ENCODE measurements at places on chromosomes 6 and 20.

- no peak for DNase-seq
Observed at GRCh38 chr6:157912326-157912725, 69.3 kb upstream of the SYNJ2 start.

GRCh38 chr6:70686548-70687133, 19.0 kb downstream of the SMAP1 start:
- no peak for DNase-seq

- DNase-seq: no peak
Observed at GRCh38 chr20:54110041-54110440, 39.6 kb upstream of the BCAS1 start.

DNA sequence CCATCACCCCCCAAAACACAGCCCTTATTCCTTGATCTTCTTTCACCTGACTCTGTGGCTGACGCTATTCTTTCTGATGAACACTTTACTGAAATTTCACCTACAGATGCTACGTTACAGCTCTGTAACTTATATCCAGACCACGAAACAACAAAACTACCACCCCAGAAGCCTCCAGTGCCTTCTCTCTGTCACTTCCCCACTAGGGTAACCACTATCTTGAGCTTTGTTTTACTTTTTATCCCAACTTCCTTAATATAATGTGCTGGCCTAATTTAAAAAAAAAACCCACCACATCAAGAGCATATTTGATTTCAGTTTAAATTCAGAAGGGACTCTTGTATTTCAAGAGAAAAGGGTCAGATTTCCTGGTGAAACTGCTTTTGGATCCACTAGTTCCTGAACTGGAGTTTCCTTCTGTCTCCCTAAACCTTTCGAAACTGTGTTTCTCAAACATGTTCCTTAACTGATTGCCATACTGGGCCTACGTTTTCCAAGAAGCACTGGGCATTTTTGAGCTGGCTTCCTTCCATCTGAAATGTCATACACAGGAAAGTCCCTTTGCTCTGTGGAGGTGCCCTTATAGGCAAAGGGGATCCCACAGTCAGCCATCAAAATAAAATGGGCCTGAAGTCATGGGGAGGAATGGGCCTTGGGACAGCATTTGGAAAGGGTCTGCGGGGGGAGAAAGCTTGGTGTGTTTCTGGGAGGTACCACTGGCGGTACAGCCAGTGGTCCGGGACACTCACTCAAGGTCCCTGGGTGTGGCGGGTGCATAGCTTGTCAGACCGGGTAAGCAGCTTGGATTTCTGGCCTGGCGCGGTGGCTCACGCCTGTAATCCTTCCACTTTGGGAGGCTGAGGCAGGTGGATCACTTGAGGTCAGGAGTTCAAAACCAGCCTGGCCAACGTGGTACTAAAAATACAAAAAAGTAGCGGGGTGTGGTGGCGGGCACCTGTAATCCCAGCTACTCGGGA, 25.8 kb upstream of the RTF2 start:
- no peak for DNase-seq

DNA sequence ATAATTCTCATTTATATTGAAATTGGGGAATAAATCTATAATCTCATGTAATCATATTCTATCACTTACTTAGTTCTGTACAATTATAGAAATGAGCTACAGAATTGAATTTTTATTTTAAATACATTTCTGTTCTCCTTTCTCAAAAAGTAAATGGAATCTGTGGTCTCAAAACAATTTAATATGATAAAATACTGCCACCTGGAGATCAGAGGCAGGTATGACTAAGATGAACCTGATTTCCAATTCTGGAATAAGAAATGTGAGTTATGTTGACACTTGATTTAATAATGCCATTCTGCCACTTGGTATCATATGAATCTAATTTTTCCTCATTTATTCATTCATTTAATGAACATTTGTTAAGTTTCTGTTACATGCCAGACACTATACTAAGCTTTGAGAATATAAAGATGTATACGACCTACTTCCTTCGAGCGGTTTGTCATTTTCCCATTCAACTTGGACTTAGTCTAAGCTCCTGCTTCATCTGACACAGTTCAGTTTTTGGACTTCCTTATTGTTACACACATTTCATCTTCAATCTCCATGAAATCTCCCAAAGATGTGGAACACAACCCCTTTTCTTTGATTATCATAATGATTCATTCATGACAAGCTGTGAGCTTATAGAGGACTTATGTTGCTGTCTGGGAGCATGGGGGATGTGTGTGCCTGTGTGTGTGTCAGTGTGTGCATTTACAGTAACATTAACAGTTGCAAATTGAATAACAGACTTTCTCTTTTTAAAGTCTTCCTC, 7.5 kb upstream of the CCDC28A start:
- peak; percentile 21 for DNase-seq

- peak; percentile 24 for DNase-seq
Observed at GRCh38 chr6:166597711-166598440, 11.4 kb upstream of the RAMACL start.

DNA sequence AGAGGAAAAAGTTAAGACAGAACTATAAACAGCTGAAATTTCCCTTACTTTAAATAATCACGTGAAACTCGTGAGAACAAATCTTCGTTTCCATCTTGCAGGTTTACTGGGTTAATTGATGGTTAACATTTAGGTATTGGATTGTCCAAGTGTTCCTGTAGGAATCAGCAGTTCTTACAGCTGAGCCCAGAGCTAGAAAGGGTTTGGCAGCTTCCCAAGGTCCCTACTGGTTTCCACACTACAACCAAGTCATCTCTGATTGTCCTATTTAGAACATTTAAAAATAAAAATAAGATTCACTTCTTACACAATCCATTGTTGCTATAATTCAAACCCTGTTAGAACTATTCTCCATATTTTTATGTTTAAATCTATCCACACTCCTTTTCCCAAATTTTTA, 15.8 kb downstream of the MPC1 start:
- no peak for DNase-seq

DNA sequence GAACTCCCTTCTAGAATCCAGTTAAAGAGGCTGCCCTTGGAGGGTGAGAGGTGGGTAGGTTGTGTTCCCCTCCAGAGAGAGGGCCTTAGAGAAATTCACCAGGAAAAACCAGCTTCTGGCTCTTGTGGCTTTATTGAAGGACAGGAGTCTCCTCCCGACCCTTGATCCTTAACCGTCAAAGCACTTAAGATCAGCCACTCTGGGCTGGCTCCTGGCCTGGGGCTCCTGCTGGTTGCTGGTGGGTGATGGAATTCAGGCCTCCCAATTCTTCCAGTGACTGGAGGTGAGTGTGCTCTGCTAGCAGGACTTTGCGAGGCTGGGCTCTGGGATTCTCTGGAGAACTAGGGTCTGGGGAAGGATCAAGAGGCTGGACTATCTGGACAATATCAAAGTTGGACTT, 75.6 kb upstream of the LGSN start:
- no peak for DNase-seq

GRCh38 chr6:46135176-46135575, 5.4 kb downstream of the ENPP4 start:
- DNase-seq: no peak

DNA sequence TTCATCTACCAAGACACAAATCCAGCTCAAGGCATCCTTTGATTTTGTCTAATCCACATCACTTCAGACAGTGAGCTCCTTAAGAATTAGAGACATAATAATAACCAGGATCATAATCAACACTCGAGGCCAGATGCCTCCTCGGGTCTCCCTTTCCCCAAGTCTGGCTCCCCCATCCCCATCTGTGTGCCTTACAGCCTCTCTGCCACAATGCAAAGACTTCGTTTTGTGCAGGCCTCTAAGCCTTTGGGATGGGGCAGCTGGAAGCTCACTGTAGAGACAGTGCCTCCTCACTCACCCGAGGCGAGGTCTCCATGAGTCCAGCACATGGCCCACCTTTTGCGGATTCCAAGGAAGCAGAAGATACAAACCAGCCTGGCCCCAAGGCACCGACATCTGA, 30.3 kb downstream of the LRFN2 start:
- no peak for DNase-seq

DNA sequence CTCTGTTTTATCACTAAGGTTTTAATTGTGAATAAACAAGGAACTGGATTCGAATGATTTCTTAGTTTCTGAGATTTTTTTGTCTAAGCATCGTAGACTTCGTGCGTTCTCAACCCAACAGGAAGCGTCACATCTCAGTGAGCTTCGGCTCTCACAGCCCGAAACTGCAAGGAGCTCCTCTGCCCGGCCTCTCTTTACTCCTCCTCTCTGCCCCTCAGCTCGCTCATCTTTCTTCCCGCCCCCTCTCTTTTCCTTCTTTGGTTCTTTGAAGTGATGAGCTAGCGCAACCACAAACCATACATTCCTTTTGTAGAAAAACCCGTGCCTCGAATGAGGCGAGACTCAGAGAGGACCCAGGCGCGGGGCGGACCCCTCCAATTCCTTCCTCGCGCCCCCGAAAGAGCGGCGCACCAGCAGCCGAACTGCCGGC, 480 bp upstream of the NT5E start:
- DNase-seq: no peak

GRCh38 chr20:33594743-33595142, 67.4 kb upstream of the C20orf144 start:
- DNase-seq: no peak

GRCh38 chr6:33671744-33672072, 39.8 kb downstream of the UQCC2 start:
- no peak for DNase-seq

DNA sequence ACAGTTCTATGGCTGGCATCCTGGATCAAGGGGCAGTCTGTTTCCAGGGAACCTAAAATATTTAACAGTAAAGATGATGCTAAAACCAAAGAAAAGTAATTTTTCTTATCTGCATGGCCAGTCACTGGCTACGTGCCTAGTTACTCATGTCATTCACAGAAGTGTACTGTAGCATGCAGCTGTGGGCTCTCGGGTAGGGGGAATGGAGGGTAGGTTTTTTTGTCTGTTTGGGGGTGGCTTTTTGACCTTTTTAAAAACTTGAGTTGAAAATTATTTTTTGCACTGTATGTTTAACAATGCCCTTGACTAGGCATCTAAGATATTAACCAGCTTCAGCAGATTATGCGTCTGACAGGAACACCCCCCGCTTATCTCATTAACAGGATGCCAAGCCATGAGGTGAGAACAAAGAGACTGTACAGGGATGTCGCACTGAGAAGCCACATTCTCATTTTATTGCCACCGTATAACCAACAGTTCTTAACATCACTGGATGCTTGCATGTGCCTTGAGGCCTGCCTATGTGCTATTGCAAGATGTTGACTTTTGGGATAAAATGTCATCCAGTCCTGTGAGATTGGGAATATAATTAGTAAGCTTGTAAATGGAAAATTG, 30.3 kb upstream of the MAPK13 start:
- no peak for DNase-seq

- DNase-seq: no peak
Observed at GRCh38 chr20:58790454-58790853, 60.2 kb downstream of the GNAS-AS1 start.

- DNase-seq: no peak
Observed at GRCh38 chr6:136923116-136923953, 1.2 kb downstream of the SLC35D3 start.

GRCh38 chr6:115982453-115982852, 78.2 kb downstream of the FRK start:
- DNase-seq: no peak

DNA sequence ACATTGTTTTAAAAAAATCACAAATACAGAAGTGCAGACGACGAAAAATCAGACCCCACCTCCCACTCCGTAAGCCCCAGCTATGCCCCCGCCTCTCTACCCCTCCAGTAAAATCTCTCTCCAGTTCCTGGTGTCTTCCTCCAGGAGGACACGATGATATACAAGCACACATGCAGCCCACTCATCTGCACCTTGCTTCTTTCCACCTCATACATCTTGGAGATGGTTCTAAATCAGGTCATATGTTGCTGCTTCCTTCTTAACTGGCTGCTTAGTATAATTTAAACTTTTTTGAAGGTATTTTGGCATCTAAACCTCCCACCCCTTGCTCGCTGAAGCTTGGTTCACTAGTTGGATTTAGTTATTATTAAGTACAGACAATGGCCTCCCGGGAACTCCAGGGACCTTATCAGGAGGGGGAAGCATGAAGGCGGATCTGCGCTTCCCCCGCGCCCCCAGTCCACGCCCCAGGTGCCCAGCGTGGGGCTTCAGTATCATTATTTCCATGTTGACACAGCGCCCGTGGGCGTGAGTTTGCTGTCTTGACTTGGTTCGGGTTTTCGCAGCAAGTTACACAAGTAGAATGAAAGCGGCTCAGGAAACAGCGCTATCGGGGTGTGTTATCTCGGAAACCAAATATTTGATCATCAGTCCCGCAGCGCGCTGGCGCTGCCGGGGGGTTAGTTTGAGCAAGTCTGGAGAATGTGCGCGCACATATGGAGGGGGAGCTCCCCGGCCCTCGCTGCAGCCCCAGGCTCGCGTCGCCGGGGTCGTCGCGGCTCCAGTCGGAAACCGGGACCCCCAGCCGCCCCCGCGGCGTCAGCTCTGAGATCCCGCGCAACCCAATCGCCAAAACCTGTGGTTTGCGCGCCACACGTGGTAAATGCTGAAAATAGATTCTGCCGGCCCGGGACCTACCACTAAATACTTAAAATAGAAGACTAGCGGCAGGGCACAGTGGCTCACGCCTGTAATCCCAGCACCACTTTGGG, 2.3 kb downstream of the BMP7 start:
- DNase-seq: peak; percentile 11

DNA sequence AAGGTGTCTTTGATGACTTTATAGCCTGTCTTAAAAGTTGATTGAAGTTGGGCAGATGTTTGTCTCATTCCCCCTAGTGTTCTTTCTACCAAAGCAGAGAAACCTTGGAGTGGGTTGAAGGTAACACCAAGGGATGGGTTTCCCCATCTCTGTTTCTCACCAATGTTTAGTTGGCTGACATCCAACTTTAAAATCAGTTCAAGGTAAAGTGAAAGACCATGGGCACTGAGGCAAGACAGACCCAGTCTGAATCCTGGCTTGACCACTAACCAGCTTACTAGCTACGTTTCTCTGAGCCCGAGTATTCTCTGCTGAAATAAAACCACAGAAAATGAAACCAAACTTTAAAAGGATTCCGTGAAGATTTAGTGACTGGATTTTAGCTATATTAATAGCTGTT, 258.9 kb downstream of the KIF16B start:
- no peak for DNase-seq

DNA sequence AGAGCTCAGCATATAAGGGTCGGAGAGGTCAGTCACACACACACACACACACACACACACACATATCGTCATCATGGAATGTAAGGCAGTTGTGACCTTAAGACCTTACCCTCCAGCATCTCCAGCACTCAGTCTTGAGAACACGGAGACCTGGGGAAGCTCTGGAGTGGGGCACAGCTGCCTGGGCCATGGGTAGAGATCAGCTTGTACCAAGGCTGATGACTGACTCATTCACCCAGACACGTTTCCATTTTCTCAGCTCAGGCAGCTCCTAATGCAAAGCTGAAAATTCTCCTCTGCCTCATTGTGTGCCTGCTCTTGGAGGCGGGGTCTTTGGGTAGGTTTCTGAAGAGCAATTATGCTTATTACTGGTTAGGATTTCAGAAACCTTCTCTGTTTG, 38.3 kb upstream of the PDYN start:
- DNase-seq: no peak

GRCh38 chr6:111358454-111358853, 124.6 kb downstream of the REV3L start:
- no peak for DNase-seq
